WTC11 (cell line): ENCODE measurements at places on chromosomes 3 and 15. TPM values are rescaled to one million over a fixed set of nuclear protein-coding genes. Genes with fewer than 3 reads are reported as not detected.

- peak; percentile 29 for DNase-seq
These were observed 54.7 kb downstream of the TRPM1 start for GRCh38 chr15:31046759-31047359.

Gene KCNMB3
- total RNA-seq: 1.7 to 2.3 TPM (median 2.2 TPM) in 3 replicates

DNA sequence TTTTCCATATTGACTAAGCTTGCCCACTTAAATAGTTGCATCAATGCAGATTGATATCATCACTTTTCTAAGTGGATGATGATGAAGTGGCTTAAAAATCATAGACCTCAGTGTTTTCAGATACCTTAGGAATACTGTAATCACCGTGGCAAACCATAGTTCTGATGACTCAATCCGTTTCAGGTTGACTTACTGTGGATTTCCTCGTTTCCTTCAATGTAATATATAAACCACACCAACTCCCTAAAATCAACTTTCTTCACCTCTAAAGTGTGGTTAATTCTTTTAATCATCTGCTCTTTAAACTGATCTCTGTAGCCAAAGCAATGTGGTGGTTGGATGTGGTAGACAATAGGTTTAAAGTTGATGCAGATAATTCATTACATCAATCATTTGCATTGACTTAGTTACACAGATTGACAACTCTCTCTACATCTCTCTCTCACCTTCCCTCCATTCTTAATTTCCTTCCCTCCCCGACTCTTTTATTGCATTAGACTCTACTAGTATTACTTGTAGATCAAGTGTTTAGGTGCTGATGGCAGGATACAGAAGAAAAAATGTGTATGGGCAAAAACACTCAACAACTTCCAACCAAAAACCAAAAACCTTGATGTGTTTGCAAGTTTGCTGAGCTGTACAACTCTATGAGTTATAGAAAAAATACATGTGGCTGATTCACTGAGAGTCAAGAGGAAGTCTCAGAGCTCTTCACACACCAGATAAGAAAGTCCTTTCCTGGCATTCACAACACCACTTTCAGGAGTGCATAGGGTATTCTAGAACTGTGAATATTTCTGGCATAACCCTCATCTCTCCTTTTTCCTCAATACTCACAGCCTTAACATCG, 243.5 kb downstream of the NFKBIZ start:
- no peak for DNase-seq

Gene MASP1
- total RNA-seq: 2.2 to 3.5 TPM (median 3.1 TPM) in 3 replicates

Gene GPR171
- 0.17 to 0.32 TPM in 2 of 3 replicates, not detected in the other for total RNA-seq

Gene GRM7
- 0.11 to 0.42 TPM (median 0.39 TPM) in 3 replicates for total RNA-seq

GRCh38 chr3:53078656-53079055, 32.8 kb upstream of the SFMBT1 start:
- no peak for DNase-seq

DNA sequence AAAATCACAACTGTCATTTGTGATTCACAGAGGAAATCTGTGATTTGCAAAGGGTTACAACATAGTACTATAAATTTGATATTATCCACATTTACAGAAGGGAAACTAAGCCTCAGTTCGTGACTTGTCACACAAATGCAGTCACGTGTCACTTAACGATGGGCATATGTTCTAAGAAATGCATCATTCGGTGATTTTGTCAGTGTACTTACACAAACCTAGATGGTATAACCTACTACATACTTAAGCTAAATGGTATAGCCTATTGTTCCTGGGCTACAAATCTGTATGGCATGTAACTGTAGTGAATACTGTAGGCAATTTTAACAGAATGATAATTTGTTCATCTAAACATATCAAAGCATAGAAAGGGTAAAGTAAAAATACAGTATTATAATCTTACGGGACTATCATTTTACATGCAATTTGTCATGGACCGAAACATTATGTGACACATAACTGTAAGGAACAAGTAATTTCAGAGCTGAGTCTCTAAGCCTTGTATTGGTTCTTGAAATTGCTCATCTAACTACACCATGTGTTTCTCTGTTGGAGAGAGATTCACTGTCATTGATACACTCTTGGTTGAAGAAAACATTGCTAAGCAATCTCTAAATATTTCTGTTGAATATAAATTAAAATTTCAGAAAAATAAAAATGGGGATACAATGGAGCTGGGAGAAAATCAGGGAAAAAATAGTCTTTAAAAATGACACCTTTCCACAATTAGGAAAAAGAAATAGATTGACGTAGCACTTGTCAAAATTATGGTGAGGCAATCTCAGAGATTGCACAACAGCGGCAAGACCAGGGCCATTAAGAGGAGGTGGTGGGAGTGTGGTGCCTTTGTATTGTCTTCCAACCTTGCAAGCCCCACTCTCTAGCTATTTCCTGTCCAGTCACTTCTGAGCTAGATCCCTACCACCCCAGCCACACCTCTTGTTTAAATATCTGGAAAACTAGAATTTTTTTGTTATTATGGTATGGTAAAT, 645.8 kb upstream of the TBL1XR1 start:
- DNase-seq: no peak

Gene FBXO45
- 15.0 to 16.1 TPM (median 15.4 TPM) in 3 replicates for total RNA-seq
